ENCODE measurements at places on chromosomes 5 and 9.

- no peak for DNase-seq
Measured at GRCh38 chr9:90795871-90796317, 5.7 kb upstream of the SYK start.

DNA sequence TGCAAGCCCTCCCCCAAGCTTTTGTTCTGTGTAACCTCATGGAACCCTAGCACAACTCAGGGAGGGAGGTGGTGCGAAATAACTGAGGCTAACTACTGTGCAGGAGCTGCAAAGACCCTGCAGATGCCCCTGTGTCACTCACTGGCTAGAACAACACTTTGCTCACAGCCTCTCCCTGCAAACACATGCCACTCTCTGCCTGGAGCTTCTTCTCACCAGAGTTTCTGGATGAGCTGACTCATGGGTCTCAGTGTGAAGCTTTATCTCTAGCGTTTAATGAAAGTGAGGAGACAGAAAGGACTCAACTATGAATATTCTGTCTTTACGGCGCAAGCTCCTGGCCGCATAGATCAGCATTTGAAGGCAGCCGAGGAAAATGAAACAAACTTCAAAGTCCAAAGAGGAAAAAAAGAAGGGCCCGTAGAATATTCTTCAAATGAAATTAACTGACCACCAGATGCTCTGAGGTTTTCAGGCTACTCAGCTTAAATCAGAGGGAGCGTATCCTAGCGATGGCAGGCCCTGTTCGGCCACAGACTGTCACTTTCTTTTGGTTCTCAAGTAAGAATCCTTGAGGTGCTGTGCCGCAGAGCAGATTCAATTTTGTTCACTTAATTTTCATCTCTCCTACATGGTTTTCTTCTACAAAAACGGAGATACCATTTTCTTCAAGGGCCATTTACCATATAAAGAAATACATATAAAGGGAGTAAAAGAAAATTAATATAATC, 77.7 kb upstream of the TAS2R1 start:
- DNase-seq: no peak

DNA sequence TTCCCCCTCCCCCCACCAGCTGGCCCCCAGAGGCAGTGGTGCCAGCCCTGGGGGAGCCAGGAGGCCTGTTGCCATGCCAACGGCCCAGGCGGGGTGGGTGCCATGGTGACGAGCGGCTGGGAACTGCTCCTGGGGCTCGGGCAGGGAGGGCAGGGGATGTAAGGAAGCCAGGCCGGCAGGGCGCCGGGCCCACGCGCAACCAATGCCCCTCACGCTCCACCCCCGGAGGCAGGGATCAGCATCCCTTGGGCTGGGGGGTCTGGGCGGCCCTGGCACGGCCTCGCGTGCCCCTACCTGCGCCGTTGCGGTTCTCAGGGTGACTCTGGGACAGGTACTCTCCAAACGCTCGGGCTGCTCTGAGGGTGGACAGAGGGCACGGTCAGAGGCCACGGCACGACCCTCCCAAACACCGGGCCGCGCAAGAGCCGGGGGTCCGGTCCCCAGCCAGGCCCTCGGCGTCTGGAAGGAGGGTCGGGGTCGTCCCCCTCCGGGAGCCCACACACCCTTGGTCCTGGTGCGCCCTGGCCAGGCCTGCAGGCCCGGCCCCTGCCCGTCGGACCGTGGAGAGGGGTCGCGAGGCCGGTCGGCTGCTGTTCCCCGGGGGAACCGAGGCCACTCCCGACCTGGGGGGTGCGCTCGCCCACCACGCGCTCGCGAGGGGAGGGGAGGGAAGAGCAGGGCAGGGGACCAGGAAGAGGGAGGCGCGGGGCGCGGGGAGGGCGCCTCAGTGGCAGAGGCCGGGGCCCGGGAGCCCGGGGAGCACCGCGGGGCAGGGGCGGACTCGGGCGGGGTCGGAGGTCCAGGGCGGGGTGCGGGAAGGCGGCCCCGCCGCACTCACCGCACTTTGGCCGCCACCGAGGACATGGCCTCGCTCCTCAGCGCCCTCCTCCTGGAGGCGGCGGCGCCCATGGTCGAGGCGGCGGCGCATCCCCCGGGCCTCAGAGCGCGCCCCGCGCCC, 661 bp downstream of the NSMF start:
- DNase-seq: no peak

GRCh38 chr5:8012131-8012977, 143.4 kb downstream of the MTRR start:
- DNase-seq: no peak
